ENCODE measurements at places on chromosomes 5 and 9.

- DNase-seq = no peak
Observed at GRCh38 chr9:114247077-114247476, 75.8 kb upstream of the ORM1 start.

- DNase-seq = no peak
Observed at GRCh38 chr5:10655161-10655971, 91.5 kb downstream of the ANKRD33B start.

DNA sequence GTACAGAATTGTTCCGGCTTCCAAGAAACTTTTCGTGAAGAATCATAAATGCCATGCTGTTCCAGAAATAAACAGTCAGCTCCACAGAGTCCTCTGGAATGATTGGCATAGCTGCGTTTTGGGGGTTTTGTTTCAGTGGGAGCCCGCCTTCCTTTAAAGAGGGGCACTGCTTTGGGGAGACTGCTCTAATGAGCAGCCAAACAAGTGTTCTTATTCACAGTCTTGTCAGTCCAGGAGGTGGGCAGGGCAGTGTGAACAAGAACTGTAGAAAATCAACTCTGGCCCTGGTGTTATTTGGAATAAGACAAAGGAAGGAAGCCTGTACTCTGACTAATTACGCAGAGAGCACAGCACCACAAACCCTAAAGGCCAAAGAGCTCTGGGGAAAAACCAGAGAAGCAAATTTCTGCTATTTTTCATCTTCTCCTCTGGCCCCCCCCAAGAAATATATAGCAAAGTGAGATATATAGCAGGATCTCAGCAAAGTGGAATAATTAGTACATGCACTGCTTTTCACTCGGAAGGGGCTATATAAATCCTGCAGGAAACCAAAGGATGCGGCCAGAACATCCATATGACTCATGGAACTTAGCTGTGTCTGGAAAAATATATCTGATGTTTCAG is 92.9 kb downstream of the GLDC start:
- DNase-seq = no peak

GRCh38 chr5:158435161-158435616 is 576.2 kb upstream of the CLINT1 start:
- DNase-seq = no peak

DNA sequence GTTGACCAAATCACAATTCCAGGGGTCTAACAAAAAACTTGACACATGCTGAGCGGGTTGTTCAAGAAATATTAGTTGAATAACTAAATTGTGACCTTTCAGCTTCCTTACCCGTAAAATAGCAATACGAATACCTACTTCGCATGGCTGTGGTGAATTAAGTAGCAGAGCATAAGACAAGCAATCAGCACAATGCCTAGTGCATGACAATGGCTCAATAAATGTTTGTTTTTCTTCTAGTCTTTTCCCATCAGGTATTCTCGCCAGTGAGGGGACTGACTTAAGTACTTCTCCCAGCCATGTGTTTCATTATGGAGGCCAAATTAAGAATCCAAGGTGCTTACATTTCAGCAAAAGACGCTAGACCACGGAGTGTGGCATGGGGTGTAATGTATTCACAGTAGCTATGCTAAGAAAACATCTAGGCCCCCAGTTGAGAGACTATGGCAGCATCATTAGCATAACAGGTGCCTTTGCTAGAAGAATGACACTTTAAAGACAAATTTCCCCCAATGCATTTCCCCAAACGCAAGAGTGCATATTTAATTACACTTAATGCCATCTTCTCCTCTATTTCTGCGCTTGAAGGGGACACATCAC is 145.9 kb downstream of the ASTN2 start:
- DNase-seq = no peak

DNA sequence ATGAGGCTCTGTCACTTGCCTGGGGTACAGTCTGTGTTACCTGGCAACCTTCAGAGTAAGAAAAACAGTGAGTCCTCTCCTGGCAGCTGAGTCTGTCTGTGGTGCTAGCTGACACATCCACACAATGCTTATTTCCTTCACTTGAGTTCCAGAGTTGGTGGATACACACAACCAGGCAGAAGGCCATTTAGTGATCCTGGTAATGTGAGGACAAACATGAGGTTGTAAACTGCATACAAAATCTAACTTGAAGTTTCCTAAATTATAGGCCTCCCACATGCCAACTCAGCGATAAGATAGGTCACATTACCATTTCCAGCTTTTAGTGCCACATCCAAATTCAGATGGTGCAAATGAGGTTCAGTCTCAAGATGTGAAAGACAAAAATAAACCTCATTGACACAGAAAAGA is 125.5 kb downstream of the DCP2 start:
- no peak for DNase-seq

- DNase-seq = no peak
Observed at GRCh38 chr5:111927191-111927590, 170.2 kb upstream of the NREP start.

- DNase-seq = no peak
Observed at GRCh38 chr5:95909738-95910137, 51.9 kb downstream of the ELL2 start.
